ENCODE measurements at places on chromosomes 2 and 18. TPM values are rescaled to one million over a fixed set of nuclear protein-coding genes. Genes with fewer than 3 reads are reported as not detected.

The TEX51 gene
- total RNA-seq, result not detected

The SLC4A5 gene
- total RNA-seq, result not detected

The FAM110C gene
- total RNA-seq, result not detected

The LIMS2 gene
- total RNA-seq, result 6.2 TPM

The CD302 gene
- 9.2 TPM for total RNA-seq

The REG3A gene
- not detected for total RNA-seq

The CRYGD gene
- total RNA-seq, result not detected

The RFX8 gene
- total RNA-seq, result not detected

The PRADC1 gene
- total RNA-seq, result 48.8 TPM

The SPP2 gene
- total RNA-seq, result not detected

The COX7A2L gene
- 315 TPM for total RNA-seq

The THAP4 gene
- total RNA-seq, result 80.6 TPM

The THADA gene
- 19.7 TPM for total RNA-seq

The CHAC2 gene
- 30.9 TPM for total RNA-seq

The SCYGR4 gene
- not detected for total RNA-seq

The IL18R1 gene
- total RNA-seq, result not detected

The FKBP1B gene
- 5.2 TPM for total RNA-seq

The MFSD2B gene
- total RNA-seq, result not detected

The REG3G gene
- total RNA-seq, result not detected

The IL36RN gene
- not detected for total RNA-seq

The SLC35F5 gene
- 82.8 TPM for total RNA-seq

The STRN gene
- total RNA-seq, result 19.4 TPM

The POTEI gene
- not detected for total RNA-seq

The QPCT gene
- 21.6 TPM for total RNA-seq

The RNU2-63P gene
- not detected for total RNA-seq

The CABYR gene
- total RNA-seq, result 16.3 TPM

The TP53I3 gene
- total RNA-seq, result 64.3 TPM

The VIL1 gene
- not detected for total RNA-seq

The SLC5A7 gene
- not detected for total RNA-seq

The ESCO1 gene
- 21.4 TPM for total RNA-seq

The PROKR1 gene
- total RNA-seq, result not detected

The EVA1A gene
- total RNA-seq, result 24.6 TPM

The TRPM8 gene
- 2.4 TPM for total RNA-seq

Measured in A172 (cell line).